ENCODE measurements at places on chromosomes 6 and 20.

- no peak for DNase-seq
These were observed 14.3 kb downstream of the CRNKL1 start for GRCh38 chr20:20037960-20038359.

- DNase-seq, result no peak
These were observed 5.3 kb downstream of the NAA20 start for GRCh38 chr20:20022498-20022897.

- DNase-seq, result no peak
These were observed 91.8 kb downstream of the CARMIL1 start for GRCh38 chr6:25371037-25371347.

DNA sequence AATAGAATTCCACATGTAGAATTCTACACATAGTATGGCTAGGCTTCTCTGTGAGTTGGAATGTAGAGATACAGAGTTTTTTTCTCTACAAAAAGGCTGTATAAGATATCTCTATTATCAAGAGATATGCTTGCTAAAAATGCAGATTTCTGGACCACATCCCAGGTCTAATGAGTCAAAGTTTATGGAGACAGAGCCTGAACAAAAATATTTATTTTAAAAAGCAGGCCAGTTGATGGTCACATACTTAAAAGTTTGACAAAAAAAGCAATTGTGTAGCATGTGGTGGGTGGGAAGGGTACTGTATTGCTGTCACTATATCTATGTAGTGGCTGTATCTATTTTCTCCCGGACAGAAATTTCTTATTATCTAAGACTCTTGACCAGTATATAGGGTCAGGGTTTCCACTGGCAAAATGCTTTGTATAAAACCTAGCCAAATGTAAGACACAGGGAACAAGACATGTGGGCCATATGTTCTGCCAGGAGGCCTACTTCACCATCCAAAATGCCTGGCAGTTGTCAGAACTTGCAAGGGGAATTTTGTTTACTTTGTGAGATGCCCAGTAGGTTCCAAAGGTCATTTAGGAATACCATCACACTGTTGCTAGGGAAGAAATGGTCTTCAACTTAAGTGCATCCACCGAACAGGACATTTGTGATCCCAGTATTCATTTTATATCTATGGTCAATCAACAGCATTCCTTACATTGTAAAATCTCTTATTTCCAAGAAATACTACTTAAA, 60.6 kb downstream of the SHPRH start:
- DNase-seq, result no peak

DNA sequence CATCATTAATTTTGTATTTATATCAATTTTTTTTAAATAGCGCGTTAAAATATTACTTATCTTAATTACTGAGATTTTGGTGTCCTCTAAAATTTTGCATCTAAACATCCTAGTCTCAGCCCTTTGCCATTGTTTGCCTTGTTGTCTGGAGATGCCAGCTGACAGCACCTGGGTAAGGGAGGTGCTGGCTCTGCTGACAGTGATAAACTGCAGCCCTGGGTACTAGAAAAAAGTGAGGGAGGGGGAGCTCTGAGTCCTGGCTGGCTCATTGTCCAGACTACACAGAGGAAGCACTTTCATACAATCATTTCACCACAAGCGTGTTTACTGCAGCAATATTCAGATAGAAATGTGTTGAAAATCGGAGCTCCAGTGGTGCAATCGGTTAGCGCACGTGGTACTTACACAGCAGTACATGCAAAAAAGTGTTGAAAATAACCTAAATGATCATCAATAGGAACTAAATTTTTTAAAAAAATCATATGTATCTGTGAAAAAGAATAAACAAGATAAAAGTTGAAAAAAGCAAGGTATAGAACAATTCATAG, 18.5 kb upstream of the UBR2 start:
- no peak for DNase-seq

GRCh38 chr6:73024598-73024997, 200.7 kb downstream of the KHDC1L start:
- no peak for DNase-seq

GRCh38 chr6:32213649-32214048, 10.2 kb downstream of the NOTCH4 start:
- no peak for DNase-seq
